ENCODE measurements at places on chromosomes 11 and 22. TPM values are rescaled to one million over a fixed set of nuclear protein-coding genes. Genes with fewer than 3 reads are reported as not detected.

Gene C11orf86
- total RNA-seq = not detected

Gene BMAL1
- 3.0 TPM for total RNA-seq

Gene MAPK8IP1
- 0.54 TPM for total RNA-seq

Gene DNAJB7
- total RNA-seq = not detected

Gene PRAME
- under 0.01 TPM for total RNA-seq

Gene ZNF215
- 2.7 TPM for total RNA-seq
